ENCODE measurements at places on chromosomes 3 and 15.

GRCh38 chr3:23781871-23782270 is 23.9 kb upstream of the UBE2E1 start:
- no peak for DNase-seq

- DNase-seq = no peak
These were observed 216.8 kb downstream of the RPLP1 start for GRCh38 chr15:69669446-69669845.

GRCh38 chr3:13015286-13016082 is 57.7 kb downstream of the IQSEC1 start:
- no peak for DNase-seq

DNA sequence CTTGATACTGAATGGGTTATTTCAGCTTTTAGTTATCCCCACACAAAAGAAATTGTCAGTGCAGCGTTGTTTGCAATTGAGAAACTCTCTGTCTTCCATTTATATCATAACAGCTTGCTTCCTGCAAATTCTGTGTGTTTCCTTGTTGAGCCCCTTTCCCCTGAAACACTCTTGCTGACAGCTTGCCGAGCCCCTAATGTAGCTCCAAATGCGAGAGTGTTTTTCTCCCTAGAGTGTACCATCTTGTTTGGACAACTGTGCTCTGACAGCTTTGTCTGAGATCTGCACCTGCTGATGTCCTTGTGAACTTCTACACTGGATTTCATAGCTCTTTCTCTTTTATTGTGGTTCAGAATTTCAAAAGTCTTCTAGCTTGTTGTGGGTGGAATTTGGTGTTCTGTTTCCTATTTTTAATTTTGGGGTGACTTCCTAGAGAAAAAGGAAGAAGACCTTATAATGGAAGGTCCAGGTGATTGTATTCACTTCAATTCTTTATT is 343.5 kb downstream of the PDCD6IP start:
- no peak for DNase-seq

DNA sequence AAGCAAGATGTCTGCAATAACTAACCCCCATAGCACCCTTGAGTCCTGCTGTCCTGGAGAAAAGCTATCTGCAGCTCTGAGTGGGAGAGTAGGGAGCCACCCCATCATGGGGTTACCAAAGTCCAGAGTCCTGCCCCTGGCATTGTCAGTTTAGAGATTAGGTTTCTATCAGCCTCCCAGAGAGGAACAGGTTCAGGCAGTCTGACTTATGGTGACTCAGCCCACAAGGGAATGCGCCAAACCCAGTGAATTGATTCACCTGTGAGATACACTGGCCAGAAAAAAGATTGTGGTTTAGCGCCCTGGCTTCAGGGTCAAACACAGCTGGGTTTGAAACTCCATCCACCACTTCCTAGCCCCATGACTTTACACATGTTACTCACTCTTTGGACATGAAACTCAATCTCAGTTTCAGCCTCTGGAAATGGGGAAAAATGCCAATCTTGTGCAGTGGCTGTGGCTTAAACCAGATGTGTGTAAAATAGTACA is 263.6 kb upstream of the HES1 start:
- no peak for DNase-seq

- DNase-seq = no peak
These were observed 1.3 kb downstream of the MAGI1 start for GRCh38 chr3:66037330-66037985.

- no peak for DNase-seq
These were observed 240.8 kb downstream of the NFKBIZ start for GRCh38 chr3:102089904-102090720.

- DNase-seq = no peak
These were observed 33.9 kb downstream of the DOCK3 start for GRCh38 chr3:50708620-50709019.

- no peak for DNase-seq
These were observed 42.1 kb downstream of the PLS1 start for GRCh38 chr3:142638291-142638690.

DNA sequence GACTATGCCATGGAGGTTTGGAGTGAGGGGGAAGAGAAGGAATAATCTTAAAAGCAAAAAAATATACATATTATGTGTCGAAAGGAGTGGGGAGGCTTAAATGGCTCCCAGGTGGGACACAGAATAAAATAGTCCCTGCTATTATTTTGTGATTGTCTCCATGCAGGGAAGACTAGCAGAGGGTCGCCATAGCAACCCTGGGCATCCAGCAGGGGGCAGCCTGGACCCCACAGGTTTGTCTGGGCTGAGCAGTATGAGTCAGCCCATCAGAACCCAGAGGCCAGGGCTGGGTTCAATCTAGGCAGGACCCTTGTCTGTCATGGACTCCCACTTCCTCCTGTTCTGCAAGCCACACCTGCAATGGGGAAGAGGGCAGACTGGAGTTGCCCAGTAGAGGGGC is 17.6 kb upstream of the LINGO1 start:
- DNase-seq = no peak
